Upper lobe of right lung (tissue), 1 donor: ENCODE measurements at places on chromosomes 4 and X.
A peak's percentile ranks its signal among the peaks of the same experiment; 100 is the strongest.

DNA sequence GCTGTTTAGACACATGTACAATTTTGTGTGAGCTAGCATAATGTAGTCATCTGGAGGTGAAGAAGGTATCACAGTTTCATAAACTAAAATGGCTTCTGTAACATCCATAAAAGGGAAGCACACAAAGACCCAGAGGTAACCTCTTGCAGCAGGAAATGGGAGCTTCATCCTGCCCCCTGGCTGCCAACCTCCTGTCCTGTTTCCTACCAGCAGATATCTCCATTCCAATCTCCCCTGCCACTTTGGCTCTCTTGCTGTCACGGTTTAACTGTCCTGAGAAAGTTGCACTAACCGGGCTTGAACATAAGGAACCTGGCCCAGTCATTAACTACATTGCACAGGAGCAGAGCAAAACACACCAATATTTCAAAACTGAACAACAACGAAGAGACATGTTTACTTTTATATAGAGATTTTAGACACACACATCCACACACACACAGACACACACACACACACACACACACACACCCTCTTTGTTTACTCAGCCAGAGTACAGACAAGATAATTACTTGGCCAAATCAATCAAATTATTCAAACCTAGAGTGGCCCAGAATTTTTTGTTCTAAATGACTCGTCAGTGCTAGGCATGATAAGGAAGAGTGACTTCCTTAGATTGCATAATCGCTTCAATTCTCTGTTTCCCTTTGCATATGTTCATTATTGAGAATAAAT is 24.2 kb downstream of the MID2 start:
- DNase-seq, result no peak

- no peak for DNase-seq
Observed at GRCh38 chr4:140090215-140090731, 63.7 kb downstream of the MAML3 start.

DNA sequence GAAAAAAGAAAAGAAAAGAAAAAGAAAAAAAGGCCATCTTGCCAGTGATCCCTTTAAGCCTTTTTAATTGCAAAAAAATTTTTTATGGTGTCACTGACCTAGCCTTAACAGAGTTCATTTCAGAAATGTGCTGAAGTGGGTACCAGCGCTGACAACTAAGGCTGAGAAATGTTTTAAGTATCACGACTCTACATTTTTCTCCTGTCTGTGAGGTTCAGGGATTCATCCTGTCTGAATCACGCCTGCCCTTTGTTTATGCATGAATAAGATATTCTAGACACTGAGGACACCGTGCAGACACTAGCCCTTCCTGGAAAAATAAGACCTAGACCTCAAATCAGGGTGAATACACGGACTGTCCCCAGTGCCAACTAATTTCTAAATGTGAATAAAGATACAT is 154.4 kb upstream of the NOCT start:
- DNase-seq, result no peak

GRCh38 chrX:103846386-103846785 is 14.3 kb upstream of the RAB9B start:
- no peak for DNase-seq

- no peak for DNase-seq
Observed at GRCh38 chrX:40326186-40326965, 228.6 kb upstream of the BCOR start.

GRCh38 chrX:25007059-25008053 is 8.4 kb downstream of the ARX start:
- no peak for DNase-seq

DNA sequence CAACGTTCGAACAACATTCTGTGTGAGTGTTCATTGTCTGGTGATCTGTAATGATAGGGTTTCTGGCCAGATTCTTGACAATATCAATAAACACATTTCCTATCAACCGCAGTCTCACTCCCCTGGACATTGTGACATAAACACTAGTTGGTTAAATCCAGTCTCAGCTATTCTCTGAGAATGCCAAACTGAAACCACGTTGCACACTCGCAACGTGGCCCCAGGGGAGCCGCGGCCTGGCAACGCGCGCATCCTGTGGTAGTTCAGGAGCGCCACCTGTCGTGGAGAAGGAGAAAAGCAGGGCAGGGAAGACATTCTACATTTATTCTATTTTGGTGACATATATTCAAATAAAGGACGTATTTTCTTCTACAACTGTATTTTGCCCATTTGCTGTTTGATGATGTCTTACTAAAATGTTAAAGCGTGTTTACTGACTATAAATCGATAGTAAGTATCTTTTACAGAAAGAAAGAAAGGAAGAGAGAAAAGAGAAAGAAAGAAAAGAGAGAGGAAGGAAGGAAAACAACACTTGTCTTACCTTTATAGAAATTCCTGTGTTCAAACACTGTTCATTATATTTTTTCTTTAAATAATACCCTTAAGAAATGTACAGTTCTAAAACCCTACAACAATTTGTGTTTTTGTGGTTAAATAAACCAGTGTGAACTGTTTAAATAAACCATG is 738.3 kb upstream of the FRG1 start:
- peak; percentile 77 for DNase-seq

DNA sequence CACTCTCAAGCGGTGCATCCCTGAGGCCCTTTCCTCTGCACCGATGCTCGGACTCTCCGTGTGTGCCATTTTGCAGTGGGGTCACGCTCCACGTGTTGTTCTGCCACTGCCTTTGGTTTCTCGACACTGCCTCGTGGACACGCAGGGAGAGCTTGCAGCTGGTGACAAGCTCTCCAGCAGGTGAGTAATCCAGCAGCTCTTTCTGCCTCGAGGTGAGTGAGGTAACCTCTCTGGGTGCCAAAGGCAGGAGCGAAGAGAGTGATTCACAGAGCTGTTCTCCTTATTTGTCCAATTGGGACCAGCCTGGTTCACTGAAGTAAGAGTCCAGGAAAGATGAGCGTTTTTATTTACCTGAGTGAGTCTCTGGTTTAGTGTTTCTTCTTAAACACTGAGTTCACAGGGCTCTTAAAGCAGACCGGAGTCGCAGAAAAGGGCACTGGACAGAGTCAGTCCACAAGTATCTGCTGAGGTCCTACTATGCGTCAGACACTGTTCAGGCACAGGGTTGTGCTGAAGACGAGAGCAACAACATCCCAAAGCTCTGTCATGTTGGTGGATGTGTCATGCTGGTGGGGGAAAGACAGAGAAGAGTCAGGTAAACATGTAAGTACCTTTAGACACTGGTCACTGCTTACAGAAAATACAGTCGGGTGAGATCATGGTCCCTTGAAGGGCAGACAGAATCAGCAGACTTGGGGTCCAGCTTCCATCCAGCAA is 61.8 kb downstream of the FHDC1 start:
- DNase-seq, result no peak

DNA sequence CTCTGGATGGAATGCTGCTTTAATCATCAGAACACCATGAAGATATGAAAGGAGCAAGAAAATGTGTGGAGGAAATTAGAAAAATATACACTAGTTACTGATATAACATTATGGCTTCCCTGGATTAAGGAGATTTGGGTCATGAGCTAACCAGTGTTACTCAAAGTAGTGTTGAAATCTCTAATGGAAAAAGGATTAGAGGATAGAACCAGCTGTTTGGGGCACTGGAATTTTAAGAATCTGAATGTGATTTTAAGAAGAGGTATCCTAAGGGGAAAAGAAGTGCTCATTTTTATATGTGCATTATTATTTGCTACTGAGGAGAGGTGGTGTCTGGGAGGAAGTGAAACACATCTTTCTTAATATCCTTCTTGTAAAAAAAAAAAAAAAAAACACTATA is 164.1 kb upstream of the PPARGC1A start:
- no peak for DNase-seq

DNA sequence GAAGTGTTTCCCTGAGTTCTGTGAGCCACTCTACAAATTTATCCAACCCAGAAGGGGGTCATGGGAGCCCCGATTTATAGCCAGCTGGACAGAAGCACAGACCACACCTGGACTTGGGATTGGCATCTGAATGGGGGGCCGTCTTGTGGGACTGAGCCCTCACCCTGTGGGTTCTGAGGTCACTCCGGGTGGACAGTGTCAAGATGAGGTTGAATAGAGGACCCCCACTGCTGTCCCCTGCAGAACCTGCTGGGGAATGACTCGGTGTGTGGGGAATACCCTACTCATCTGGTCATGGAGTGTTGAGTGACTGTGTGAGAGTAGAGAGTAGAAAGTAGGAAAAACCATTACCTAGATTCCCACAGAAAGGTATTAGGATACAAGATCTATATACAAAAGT is 67.5 kb downstream of the ZFYVE28 start:
- peak; percentile 27 for DNase-seq

GRCh38 chr4:160611181-160611580 is 1508.3 kb downstream of the RAPGEF2 start:
- DNase-seq, result no peak

GRCh38 chrX:151996347-151996746 is 21.9 kb upstream of the GABRE start:
- no peak for DNase-seq

GRCh38 chr4:5683566-5683965 is 24.8 kb downstream of the EVC2 start:
- no peak for DNase-seq

DNA sequence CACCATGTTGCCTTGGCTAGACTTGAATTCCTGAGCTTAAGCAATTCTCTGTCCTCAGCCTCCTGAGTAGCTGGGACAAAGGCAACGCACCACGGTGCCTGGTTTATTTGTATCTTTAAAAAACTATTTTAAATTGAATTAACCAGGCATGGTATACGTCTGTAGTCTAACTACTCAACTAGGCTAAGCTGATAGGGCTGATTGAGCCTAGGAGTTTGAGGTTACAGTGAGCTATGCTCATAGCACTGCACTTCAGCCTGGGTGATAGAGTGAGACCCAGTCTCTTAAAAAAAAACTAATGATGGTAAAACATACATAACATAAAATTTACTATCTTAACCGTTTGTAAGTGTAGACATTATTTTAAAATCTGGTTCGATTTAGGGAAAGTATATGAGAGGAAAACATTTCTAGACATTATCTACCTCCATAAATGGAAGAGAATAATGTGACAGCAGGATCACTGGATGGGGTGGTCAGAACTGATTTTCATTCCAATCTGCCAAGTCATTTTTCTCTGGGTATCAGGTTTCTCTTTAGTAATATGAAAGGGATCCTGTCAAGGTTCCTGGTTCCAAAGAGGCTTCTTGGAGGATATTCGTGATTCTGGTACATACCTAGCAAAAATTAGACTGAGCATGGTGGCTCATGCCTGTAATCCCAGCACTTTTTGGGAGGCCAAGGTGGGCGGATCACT is 8.7 kb upstream of the ITGB1BP2 start:
- DNase-seq, result no peak

GRCh38 chr4:6500481-6501140 is 28.2 kb upstream of the PPP2R2C start:
- DNase-seq, result no peak

- DNase-seq, result no peak
Observed at GRCh38 chr4:40020221-40020620, 36.4 kb upstream of the N4BP2 start.

GRCh38 chr4:31467781-31468180 is 747.6 kb downstream of the PCDH7 start:
- no peak for DNase-seq

DNA sequence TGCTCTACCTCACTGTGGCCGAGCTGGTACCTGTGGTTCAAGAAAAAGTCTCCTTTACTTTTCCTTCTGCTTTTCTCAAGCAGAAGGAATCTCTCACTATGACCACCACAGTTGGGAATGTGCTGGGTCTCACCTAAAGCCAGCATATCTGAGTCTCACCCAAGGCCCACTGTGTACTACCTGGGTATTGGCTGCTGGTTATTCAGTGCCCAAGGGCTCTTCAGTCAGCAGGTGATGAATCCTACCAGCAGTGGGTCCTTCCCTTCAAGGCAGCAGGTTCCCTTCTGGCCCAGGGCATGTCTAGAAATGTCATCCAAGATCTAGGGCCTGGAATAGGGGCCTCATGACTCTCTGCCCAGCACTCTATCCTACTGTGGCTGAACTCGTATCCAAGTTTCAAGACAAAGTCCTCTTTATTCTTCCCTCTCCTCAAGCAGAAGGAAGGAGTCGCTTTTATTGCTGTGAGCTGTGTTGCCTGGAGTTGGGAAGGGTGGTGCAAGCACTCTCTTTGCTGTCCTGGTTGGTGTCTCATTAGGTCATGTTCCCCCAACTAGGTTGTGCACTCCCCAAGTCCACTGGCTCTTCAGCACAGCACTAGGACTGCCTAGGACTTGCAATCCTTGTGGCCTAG is 6.1 kb downstream of the CXCL10 start:
- DNase-seq, result no peak

DNA sequence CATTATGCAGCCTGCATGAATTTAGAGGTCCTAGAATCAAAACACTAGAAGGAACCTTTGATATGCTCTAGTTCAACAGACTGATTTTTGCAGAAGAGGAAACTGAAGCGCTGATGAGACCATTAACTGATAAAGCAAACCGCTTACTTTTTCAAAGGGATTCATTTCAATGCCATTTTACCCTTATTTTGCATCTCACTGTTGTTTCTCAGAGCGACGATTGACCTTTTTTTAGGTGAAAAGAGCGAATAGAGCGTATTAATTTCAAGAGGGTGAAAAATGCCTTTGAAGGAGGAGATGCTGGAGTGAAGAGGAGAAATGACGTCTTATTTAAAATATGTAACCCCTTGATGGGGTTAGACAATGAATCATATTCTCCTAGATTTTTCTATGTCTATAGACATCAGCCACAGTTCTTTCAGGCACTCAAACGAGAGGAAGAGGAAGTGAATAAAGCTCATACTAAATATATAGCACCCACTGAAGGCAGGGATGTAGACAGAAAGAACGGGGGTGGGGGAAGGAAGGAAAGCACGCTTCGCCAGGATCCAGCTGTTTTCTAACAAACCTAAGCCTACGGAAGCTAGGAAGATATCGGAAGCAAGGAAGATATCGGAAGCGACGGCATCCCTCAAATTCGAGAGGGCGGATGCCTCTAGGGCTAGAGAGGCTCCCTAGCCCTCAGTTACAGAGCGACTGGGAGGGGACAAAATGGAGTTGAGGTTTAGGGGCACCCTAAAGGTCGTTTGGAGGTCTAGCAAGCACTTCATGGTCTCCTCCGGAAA is 848 bp downstream of the ACSL4 start:
- DNase-seq, result no peak

DNA sequence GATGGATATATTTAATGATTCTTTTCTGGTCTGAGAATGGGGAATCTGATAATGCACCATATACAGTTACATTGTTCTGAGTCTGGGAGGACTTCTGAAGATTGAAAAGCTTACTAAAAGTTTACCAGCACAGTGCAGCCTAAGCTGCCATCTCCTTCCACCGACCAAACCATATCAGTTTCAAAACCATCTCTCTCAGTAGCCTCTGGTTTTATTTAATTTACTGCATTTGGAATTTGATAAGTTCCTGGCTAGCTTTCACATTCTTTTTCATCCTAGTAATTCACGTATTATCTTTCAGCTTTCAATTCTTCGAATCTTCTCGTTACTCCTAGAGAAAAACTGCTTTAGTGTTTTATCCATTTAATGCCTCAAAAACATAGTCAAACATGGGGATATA is 181.4 kb upstream of the HCCS start:
- no peak for DNase-seq

GRCh38 chrX:100863326-100863864 is 10.8 kb downstream of the NOX1 start:
- no peak for DNase-seq

GRCh38 chr4:177283167-177283566 is 26.5 kb upstream of the NEIL3 start:
- no peak for DNase-seq
